Hematopoietic multipotent progenitor cell treated with erythropoietin and hydrocortisone succinate and interleukin-3 and kit ligand, for 8 days (in vitro differentiated cells): ENCODE measurements at places on chromosomes 6 and 20.
A peak's percentile ranks its signal among the peaks of the same experiment; 100 is the strongest.

GRCh38 chr6:71402096-71402495 is 113.5 kb downstream of the OGFRL1 start:
- no peak for DNase-seq

DNA sequence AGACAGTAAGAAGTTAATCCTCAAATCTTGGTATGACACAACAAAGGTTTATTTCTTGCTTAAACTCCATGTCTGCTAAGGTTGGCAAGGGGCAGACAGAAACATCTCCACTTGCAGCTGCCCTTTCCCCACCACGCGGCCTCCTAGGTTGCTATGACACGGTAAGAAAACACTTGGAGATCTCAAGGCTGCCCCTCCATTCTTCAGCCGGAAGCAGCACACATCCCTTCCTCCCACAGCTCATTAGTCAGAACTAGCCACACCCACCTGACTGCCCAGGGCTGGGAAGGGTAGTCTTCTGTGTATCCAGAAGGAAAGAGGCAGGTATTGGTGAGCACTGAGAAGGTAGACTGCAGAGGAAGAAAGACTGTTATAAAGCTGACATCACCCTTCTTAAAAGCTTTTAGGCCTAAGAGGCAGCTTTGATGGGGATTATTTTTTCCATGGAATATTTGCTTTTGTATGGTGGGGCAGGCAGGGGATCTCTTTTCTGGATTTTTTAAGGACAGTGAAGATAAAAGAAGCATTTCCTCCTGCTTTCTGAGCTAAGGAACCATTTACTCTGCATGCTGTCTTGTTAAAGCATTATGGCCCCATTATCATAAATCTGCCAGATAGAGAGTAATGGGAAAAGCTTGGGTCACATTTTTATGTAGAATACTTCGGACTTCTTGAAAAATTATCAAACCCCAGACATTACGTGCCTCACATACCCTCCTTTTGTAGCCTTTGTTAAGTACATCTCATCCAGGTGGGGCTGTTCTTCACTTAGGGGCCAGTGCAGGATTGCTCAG is 41.6 kb downstream of the MRAP2 start:
- no peak for DNase-seq

- no peak for DNase-seq
Observed at GRCh38 chr6:45540375-45540920, 162.7 kb upstream of the SUPT3H start.

DNA sequence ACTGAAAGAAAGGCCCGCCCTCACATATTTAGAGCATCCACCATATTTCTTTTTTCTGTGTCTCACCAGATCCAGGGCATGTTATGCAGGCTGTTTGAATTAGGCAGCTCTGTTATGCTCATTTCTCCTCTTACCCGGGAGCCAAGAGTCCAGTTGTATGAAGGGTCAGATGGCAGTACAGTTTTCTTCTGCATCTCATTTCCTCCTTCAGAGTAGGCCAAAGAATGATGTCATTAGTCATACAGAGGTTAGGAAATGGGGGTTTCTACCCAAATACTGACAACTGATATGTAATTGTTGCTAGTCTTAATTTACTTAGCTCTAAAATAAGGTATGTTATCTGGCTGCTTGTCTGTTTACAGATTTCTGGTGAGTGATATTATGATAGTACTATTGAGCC is 130.8 kb downstream of the SOBP start:
- DNase-seq: no peak

DNA sequence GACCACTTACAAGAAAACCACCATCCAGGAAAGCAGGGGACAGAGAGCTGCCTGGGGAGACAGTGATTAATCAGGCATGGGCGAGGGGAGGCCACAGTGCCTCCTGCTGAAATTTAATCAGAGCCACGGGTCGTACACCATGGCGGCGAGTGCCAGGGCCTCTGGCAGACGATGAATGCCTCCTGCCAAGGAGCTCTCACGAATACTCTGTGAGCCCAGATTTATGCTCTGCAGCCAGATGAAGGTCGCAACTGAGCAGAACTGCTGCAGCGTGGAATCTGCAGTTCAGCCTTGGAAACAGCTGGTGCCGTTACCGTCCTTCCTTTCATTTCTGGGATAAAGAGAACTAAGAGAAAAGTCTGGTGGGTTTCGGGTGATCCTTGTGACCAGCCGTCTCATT is 85.6 kb downstream of the BFSP1 start:
- DNase-seq: no peak

GRCh38 chr6:11952316-11952715 is 59.8 kb upstream of the HIVEP1 start:
- DNase-seq: no peak

GRCh38 chr6:33112148-33112547 is 36.4 kb downstream of the HLA-DPB1 start:
- DNase-seq: peak; percentile 65

DNA sequence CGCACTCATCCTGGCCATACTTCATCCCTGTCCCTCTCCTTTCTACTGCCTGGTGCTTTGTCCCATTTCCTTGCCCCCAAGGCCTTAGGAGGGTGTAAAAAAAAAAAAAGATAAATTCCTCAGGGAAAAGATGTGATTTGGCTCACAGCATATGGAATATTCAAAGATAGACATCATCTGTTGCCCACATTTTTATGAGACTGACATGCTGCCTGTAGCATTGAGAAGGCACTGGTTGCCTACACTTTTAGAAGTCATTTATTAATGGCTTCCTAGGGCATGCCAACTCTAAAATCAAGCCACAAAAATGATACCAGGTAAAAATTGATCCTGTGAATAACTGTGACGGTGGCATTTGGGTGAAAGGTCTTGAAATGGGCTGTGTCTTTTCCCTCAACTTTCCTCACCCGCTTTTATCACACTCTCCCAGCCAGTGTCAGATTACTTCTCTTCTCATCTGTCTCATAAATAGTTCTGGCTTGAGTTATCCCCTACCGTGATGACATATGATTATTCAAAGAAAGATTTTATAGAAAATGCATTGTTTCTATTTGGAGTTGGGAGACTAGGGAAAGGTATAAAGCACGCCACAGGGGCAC is 139.4 kb downstream of the CARMIL1 start:
- DNase-seq: peak; percentile 41

DNA sequence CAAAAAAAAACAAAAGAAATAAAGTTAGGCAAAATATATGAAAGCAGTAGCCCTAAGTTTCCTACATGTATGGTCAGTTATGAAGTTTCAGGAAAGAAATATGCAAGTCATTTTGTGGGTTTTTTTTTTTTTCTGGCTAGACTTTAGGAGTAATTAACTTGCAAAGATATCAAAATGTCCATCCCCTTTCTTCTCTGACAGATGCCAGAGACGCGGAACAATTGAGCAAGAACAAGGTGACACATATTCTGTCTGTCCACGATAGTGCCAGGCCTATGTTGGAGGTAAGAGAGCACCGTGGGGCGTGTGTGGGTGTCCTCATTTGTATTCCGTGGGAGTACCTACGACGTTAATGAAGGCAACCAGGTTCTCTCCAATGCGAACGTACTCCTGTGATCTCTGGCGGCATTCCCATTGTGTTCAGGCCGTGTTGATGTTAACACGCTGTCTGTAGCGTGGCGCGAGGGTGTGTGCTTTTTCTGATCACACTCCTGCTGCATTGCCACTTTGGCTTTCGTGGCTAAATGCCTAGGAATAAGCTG is 19.5 kb downstream of the DUSP22 start:
- peak; percentile 52 for DNase-seq

GRCh38 chr6:84811351-84811750 is 47.0 kb upstream of the TBX18 start:
- DNase-seq: no peak

DNA sequence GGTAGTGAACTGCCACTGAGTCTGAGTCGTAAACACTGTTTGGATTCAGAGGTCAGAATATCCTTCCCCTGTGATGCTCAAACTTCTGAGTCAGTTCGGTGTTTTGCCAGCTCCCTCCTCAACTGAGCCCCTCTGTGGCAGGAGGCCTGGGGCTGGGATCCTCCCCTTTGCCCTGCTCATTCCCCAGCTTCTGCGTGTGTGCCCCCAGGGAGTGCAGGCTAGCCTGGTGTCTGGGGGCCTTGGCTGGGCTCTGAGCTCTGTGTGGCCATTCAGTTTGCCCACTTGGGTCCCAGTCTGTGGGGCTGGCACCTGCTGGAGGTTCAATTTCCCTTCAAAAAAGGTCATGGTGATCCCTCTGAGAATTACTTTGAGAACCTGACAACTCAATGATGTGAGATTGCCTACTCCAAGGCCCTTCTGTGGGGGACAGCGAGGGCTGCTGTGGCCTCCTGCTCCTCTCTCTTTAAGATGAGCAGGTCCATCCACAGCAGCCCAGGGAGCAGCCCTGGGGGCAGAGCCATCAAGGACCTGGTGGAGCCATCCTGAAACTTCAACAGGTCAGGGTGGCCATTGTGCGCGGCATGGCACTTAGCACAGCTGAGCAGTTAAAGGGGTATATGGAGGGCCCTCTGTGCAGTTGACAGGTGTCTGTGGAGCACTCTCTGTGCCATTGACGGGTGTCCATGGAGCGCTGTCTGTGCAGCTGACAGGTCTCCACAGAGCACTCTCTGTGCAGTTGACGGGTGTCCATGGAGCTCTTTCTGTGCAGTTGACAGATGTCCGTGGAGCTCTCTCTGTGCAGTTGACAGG is 147.2 kb downstream of the SYCP2 start:
- no peak for DNase-seq

DNA sequence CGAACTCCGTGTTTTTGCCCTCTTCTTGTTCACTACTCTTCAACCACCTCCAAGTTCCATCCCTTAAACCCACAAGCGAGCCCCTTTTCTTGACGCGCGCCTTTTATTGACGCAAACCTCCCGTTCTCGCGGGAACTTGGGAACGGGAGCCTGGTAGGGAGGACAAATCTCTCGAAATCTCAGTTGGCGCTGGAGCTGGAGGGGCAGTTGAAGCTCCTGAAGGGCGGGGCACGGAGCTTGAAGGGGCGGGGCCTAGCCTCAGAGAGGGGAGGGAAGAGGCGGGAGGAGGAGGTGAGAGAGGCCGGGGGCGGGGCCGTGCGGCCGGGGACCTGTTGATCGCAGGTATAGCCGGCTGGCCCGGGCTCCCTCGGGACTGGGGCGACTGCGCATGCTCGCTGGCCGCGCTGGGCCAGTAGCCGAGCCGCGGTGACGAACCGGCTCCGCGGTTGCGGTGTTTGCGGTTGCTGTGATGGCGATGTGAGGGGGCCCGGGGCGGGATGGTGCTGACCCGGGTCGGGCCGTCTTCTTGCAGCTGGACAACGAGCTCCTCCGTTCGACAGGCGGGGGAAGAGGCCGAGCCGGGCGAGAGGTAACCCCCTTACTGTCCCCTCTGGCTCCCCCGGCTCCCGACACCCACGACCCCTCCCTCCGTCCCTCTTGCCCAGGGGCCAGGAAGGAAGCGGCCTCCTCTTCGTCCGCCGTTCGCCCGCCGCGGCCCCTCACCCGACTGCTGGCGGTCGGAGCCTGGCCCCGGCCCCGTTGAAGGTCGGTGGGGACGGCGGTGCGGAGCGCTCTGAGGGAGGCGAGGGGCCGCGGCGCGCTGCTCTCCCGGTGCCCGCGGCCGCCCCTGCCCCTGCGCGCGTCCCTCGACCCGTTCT is at the start of gene FAM135A:
Gene FAM135A, plus strand, starts transcription at position 395 of the 878 bp plus-strand sequence. CDS start 14,835 bp downstream, outside the sequence.
- peak; percentile 94 for DNase-seq

DNA sequence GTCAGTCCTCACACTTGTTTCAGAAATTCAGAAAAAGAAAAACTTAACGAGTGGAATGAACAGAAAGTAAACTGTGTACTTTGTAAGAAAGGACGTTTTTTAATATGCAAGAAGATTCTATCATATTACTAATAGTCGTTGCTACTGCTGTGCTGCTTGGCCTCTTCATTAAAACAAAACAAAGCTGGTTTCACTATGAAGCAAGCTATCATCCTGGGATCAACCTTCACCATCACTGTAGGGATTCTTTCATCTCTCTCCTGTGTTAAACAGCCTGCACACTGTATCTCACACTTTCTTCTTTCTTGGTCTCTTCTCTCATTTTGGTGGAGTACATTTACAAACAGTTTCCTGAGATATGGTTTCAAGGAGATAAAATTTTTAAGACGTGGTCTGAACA is 284.2 kb downstream of the BTBD9 start:
- DNase-seq: no peak

DNA sequence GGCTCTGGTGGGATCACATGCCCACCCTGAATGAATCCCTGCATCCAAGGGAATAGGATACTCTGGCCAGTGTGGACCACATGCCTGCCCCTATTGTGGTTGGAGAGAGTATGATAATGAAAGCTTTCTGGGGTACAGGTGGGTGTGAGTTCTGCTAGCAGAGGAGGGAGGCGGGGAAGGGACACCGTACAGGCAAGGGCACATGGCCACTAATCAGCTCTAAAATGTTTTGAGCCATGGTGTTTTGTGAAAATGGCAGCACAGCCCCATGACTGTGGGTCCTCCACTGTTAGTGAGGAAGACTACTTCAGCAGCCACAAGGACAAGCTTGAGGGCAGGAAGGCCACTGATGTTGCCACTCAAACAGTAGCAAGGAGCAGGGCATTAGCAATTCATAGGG is 11.9 kb upstream of the DHX35 start:
- no peak for DNase-seq

- no peak for DNase-seq
Observed at GRCh38 chr6:144394210-144394609, 109.1 kb downstream of the UTRN start.

GRCh38 chr20:40945754-40946450 is 82.7 kb upstream of the TOP1 start:
- DNase-seq: peak; percentile 17

GRCh38 chr6:42041481-42042053 is 8.8 kb upstream of the TAF8 start:
- DNase-seq: no peak

GRCh38 chr20:34569598-34569997 is 11.1 kb downstream of the MAP1LC3A start:
- DNase-seq: no peak

GRCh38 chr6:40369891-40370290 is 217.3 kb downstream of the LRFN2 start:
- no peak for DNase-seq

DNA sequence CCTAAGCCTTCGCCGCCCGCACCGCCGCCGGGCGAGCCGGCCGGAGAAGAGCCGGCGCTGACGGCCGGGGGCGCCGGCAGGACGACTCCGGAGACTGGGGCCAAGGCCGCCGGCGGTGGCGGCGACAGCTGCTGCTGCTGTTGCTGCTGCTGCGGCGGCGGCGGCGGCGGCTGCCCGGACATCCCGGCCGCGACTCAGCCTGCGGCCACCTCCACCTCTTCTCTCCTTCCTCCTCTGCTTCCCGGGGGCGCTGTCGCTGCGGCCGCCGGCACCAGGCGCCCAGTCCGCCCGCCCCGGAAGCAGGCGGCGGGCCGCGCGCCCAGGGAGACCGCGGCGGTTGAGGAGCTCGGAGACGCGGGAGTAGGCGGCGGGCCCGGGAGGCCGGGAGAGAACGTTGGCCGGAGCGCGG is 307 bp downstream of the RANBP9 start:
- peak; percentile 69 for DNase-seq

GRCh38 chr6:131758920-131759319 is 48.1 kb upstream of the CTAGE9 start:
- DNase-seq: no peak

GRCh38 chr6:117448011-117448410 is 22.3 kb upstream of the ROS1 start:
- DNase-seq: no peak
